ENCODE measurements at places on chromosomes 3 and 15. TPM values are rescaled to one million over a fixed set of nuclear protein-coding genes. Genes with fewer than 3 reads are reported as not detected.

GRCh38 chr3:175342196-175342595 is 483.1 kb downstream of the NAALADL2 start:
- no peak overlapping the region for H3K4me3 ChIP-seq
- H3K27me3 ChIP-seq: no peaks in the 10 kb centered on the region
- no peaks in the 10 kb centered on the region for H3K4me1 ChIP-seq
- no peak overlapping the region for H3K27ac ChIP-seq

DNA sequence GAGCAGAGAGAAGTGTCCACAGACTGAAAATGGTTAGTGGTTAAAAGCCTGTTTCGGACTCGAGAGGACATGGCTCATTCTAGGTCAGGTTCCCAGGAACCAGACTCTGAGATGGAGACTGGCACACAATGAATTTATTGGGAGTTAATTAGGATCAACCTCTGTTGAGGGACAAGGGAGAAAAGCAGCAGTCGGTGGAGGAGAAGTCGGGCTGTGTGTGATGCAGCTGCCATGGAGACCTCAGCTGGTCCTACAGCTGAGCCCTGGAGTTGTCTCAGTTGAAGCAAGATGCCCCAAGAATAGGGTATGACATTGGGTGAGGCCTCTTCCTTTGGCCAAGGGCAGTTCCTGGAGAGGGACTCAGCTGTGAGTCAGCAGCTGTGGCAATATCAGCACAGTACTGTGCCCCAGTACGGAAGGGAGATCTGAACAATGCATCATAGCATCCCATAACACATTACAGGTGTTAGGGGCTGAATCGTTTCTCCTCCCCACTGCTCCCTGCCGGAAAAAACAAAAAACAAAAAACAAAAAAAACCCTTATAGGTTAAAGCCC is 105.4 kb downstream of the ABHD5 start:
- peaks cover 13% of the 10 kb centered on the region for H3K27me3 ChIP-seq
- H3K4me1 ChIP-seq: no peaks in the 10 kb centered on the region
- H3K4me3 ChIP-seq: no peak overlapping the region
- no peaks in the 10 kb centered on the region for H3K36me3 ChIP-seq
- DNase-seq: no peak

DNA sequence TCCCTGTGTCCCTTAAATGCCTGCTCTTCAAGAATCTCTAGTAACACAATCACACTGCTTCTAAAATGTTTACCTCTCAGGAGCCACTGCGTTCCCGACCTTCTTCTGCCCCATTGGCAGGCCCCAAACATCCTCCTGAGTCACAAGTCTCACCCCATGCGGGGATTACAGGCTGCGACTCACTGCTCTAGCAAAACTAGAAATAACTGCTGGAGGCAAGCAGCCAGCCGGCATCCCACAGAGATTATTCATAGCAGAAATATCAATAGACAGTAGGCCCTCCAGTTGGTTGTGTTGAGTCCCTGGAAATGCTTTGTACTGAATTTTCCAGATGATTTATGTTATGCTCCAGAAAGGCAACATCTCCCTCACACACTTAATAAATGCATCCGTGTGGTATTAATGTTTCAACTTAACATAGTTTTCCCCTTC is 64.8 kb downstream of the RFTN1 start:
- H3K27ac ChIP-seq: no peak overlapping the region
- no peaks in the 10 kb centered on the region for H3K4me1 ChIP-seq
- no peak for DNase-seq
- H3K27me3 ChIP-seq: no peaks in the 10 kb centered on the region
- H3K36me3 ChIP-seq: no peaks in the 10 kb centered on the region

DNA sequence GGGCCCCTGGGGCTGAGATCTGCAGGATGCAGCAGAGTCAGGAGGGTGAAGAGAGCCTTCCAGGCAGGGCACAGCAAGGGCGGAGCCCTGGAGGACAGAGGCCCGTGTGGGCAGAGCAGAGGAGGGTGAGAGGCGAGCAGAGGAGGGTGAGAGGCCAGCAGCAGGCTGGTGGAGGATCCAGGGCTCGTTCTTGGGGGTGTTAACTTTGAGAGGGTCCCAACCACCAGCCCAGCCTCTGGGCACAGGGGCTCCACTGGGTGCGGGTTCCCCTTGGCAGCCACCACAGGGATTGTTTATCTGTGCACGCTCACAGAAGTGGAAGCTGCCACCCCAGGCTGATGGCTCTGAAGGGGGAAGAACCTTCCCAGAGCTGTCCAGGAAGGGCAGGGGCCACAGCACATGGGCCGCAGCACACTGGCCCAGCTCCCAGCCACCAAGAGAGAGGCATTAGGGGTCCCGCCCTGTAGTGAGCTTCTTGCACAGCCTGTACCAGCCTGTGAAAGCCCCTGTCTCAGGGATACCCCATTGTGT is 9.3 kb upstream of the PLXND1 start:
- DNase-seq: no peak
- H3K36me3 ChIP-seq: no peaks in the 10 kb centered on the region
- no peak overlapping the region for H3K27ac ChIP-seq
- H3K4me1 ChIP-seq: peaks cover 5% of the 10 kb centered on the region
- H3K27me3 ChIP-seq: no peaks in the 10 kb centered on the region
- H3K4me3 ChIP-seq: no peak overlapping the region

Gene FBLN2
- 0.09 TPM for total RNA-seq

- no peaks in the 10 kb centered on the region for H3K4me1 ChIP-seq
- DNase-seq: no peak
- H3K4me3 ChIP-seq: no peak overlapping the region
- H3K36me3 ChIP-seq: no peaks in the 10 kb centered on the region
Measured at GRCh38 chr3:98805571-98805970, 42.4 kb downstream of the ST3GAL6 start.

Gene IQCF5
- not detected for total RNA-seq

Gene SHC4
- total RNA-seq: 5.7 TPM

- no peak within 1 kb of the TSS for H3K27ac ChIP-seq
- H3K27me3 ChIP-seq: peaks cover 10% of the 10 kb centered on the region
- no peaks in the 10 kb centered on the region for H3K36me3 ChIP-seq
- H3K4me1 ChIP-seq: peaks cover 6% of the 10 kb centered on the region
- peak within 1 kb of the TSS; percentile 67 for H3K4me3 ChIP-seq
Measured at GRCh38 chr15:98647774-98648653, at the start of gene IGF1R. Gene IGF1R, plus strand, starts transcription at chr15:98648539. Its CDS starts 1,043 bp downstream, at chr15:98649582.

DNA sequence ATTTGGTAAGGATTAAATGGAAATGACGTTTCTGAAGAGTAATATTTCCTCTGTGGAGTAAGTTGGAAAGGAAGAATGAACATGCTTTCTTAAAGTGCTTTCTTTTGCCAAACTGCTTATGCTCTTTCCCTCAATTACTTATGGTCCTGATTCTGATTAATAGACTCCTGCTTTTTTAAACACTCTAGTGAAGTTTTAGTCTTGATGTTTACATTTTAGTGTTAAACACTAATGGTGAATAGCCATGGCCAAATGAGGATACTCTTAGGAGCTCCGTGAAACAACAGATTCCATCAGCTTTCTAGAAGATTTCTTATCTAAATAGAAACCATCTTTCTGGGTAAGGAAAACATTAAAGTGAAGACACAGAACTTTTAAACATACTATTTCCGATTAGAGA is 117.6 kb downstream of the P3H2 start:
- DNase-seq: no peak
- no peaks in the 10 kb centered on the region for H3K4me1 ChIP-seq
- H3K36me3 ChIP-seq: no peaks in the 10 kb centered on the region
- no peak overlapping the region for H3K4me3 ChIP-seq
- H3K27me3 ChIP-seq: no peaks in the 10 kb centered on the region

GRCh38 chr3:189132231-189132671 is 39.5 kb upstream of the TPRG1 start:
- H3K27ac ChIP-seq: peak overlapping the region; percentile 82
- H3K27me3 ChIP-seq: no peaks in the 10 kb centered on the region
- H3K36me3 ChIP-seq: no peaks in the 10 kb centered on the region
- peak overlapping the region; percentile 23 for H3K4me3 ChIP-seq
- peak; percentile 61 for DNase-seq

Gene TEX55
- not detected for total RNA-seq

Gene GMNC
- total RNA-seq: not detected

Measured in CD8-positive, alpha-beta memory T cell (primary cell).